Midbrain (tissue), 1 donor: ENCODE measurements at places on chromosomes 7 and 10.

GRCh38 chr7:78383096-78383880 is 584.7 kb downstream of the PHTF2 start:
- DNase-seq, result no peak

GRCh38 chr10:97230146-97230545 is 44.4 kb upstream of the SLIT1 start:
- no peak for DNase-seq

- no peak for DNase-seq
Observed at GRCh38 chr10:14698829-14699170, 75.9 kb downstream of the FAM107B start.

- no peak for DNase-seq
Observed at GRCh38 chr7:8060241-8060640, 91.6 kb downstream of the GLCCI1 start.

- no peak for DNase-seq
Observed at GRCh38 chr7:1562597-1563051, 6.6 kb upstream of the TMEM184A start.

DNA sequence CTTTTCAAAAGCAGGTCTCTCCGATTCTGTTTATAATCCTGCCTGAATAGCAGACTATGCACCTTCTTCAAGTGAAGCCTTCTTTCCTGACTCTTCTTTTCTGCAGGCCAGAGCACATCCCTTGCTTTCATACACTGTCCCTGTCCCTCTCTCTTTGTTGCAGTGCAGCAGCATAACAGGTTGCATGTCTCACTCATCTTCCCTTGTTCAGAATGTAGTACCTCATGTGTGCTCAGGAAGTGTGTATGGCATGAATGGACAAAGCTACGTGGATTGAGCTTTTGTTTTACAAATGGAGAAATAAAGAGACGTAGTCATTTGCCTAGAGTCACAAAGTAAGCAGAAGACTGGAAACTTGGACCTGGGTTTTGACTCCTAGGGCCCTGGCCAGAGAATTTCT is 68.0 kb downstream of the PTPRZ1 start:
- no peak for DNase-seq

GRCh38 chr10:51716981-51717380 is 17.6 kb upstream of the CSTF2T start:
- no peak for DNase-seq

GRCh38 chr7:17506095-17506494 is 207.6 kb downstream of the AHR start:
- DNase-seq, result no peak

- no peak for DNase-seq
Observed at GRCh38 chr7:16944936-16945335, 63.2 kb upstream of the AGR3 start.

DNA sequence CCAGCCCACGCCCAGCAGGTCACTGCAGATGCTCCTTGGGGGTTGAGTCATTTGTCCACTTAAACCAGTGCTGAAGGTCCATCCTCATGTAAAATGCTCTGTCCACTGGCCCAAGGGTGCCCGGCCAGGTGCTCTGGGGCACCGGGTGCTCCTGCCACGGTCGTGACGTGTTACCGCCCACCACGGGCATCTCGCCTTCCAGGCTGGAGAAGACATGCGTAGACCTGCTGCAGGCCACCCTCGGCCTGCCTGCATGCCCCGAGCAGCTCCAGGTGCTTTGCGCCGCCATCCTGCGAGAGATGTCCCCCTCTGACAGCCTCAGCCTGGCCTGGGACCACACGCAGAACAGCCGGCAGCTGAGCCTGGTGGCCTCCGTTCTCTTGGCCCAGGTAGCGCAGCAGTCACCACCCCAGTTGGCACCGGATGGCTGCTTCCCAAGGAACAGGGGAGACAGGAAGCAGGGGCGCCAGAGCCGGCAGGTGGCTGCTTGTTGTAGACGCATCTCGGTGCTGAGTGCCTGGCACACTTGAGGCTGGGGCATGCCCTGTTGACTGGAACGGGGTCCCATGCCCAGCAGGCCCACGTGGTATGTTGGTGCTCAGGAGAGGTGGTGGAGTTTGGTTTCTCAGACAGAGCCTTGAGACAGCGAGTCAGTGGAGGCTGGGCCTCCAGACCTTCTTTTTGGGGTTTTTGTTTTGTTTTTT is 6.1 kb downstream of the AP5Z1 start:
- no peak for DNase-seq

DNA sequence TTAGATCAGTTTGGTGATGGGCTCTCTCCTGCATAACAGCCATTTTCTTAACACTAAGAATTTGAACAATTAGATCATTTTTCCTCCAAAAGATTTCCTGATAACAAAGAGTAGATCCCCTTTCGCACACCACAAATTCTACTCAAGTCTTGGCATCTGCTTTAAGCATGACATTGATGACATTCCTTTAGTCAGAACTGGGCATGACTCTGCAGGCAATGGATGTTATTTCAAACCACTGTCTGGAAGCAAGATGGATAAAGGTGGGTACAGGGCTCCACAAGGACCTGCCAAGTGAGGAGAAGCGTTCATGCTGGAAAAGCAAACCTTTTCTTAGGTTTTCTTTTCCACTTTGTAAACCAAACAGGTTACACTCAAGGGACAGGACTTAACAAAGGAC is 123.5 kb downstream of the GLCCI1 start:
- DNase-seq, result no peak

GRCh38 chr7:134567368-134567767 is 18.5 kb downstream of the AKR1B15 start:
- DNase-seq, result no peak

- DNase-seq, result no peak
Observed at GRCh38 chr7:91556956-91557650, 292.9 kb downstream of the FZD1 start.

GRCh38 chr7:135088566-135088965 is 59.3 kb upstream of the TMEM140 start:
- DNase-seq, result no peak

GRCh38 chr7:55469271-55469681 is 103.0 kb downstream of the VOPP1 start:
- peak; percentile 38 for DNase-seq

- DNase-seq, result no peak
Observed at GRCh38 chr10:79413196-79413595, 32.2 kb downstream of the ZCCHC24 start.

DNA sequence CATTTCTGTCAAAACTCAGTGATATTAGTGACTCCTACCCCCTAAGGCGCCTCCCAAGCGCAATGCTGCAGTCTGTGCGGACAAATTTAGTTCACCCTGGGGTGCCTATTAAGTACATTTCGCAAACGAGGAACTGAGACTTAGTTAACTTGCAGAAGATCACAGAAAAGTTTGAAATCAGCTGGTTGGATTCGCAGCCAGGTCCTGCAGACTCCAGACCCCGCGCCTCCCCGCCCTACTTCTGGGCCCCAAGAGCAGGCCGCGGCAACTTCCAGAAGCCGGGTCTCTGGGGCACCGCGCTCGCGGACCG is 588 bp downstream of the CYREN start:
- DNase-seq, result no peak

GRCh38 chr7:36784991-36785940 is 61.0 kb upstream of the AOAH start:
- peak; percentile 14 for DNase-seq

DNA sequence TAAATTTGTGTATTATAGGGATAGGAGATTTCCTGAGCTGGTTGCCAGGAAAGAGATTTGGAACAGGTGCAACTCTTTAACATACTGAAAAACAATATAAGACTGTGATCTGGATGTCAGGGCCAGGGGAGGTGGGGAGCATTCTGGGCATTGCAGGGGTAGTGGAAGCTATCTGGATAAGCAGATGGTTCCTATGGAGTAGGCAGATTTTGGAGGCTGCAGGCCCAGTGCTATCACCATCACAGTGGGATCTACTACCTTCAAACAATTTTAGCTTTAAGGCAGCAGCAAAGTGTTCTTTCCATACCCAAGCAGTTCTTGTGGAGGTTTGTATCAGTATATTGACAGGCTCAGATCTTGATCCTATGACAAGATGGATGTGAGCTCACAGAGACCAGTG is 71.1 kb downstream of the ADAM22 start:
- no peak for DNase-seq

GRCh38 chr7:101233907-101234547 is 3.6 kb downstream of the CLDN15 start:
- no peak for DNase-seq

DNA sequence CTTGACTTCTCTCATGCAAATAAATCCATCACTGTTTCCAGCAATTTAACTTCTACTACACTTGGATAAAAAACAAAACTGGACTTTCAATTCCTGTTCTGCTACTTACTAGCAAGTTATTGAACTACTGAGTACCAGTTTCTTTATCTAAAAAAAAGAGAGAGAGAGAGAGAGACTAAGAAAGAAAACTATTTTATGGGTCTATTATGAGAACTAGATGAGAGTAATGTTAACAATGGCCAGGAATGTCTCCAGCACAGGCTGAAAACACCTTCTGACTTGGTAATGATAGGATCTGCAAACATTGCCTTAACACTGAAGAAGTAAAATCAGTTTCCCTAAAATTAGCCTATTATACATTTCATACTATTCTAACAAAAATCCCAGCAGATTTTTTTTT is 5.2 kb downstream of the TSPAN12 start:
- DNase-seq, result no peak

GRCh38 chr10:31134311-31134952 is 102.8 kb upstream of the ZNF438 start:
- DNase-seq, result peak; percentile 70

DNA sequence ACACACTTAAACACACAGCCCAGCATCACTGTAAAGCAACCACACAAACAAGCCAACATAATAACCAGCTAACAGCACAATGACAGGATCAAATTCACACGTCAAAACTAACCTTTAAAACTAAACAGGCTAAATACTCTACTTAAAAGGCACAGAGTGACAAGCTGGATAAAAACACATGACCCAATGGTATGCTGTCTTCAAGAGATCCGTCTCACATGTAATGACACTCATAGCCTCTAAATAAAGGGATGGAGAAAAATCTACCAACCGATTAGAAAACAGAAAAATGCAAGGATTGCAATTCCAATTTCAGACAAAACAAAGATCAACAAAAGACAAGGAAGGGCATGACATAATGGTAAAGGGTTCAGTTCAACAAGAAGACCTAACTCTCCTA is 17.2 kb upstream of the PRSS58 start:
- DNase-seq, result no peak

GRCh38 chr7:38628630-38629385 is 2.4 kb downstream of the AMPH start:
- DNase-seq, result no peak

GRCh38 chr10:70542565-70542938 is 60.0 kb downstream of the PRF1 start:
- no peak for DNase-seq

- no peak for DNase-seq
Observed at GRCh38 chr10:54477738-54478137, 323.3 kb downstream of the PCDH15 start.

GRCh38 chr10:124332426-124332825 is 86.3 kb downstream of the OAT start:
- DNase-seq, result no peak

DNA sequence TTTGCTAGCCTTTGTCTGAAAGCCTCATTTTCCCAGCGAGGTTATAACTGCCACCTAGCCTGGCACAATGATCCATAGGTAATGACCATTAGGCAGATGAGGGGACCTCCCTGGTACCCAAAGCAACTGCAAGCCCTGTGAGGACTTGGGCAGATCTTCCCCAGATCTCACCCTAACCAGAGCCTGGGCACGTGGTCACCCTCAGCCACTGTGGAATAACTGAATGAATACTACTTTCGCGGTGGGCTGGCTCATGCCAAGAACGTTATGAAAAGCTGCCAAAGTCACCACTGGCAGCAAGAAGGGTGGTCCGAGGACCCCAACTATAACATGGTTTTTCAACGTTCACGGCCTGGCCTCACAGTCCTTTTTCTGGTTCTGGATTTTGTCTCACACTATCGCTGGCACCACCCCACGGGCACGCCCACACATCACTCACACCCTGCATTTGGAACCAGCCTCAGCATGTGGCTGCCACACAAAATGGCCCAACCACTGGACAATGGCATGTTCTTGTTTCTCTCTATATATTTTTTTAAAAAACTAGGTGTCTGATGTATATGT is 3.4 kb downstream of the PRKAG2 start:
- no peak for DNase-seq

GRCh38 chr10:16493884-16494536 is 27.7 kb downstream of the C1QL3 start:
- no peak for DNase-seq

DNA sequence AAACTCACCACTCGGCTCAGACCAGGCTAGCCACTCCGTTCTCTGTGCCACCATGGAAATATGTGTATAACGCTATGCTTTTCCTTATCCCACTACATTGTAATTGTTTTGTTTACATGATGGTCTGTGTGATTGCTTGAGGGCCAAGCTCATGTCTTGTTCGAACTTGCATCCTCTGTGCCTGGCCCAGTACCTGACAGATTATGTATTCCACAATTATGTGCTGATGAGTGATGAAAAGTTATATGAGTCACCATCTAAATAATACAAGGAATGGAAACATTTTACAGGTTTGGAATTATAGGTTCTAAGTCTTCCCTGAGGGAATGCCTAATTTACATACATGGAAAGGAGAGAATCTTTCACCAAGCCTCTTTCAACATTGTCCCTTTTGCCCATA is 137.4 kb downstream of the C7orf25 start:
- DNase-seq, result no peak

DNA sequence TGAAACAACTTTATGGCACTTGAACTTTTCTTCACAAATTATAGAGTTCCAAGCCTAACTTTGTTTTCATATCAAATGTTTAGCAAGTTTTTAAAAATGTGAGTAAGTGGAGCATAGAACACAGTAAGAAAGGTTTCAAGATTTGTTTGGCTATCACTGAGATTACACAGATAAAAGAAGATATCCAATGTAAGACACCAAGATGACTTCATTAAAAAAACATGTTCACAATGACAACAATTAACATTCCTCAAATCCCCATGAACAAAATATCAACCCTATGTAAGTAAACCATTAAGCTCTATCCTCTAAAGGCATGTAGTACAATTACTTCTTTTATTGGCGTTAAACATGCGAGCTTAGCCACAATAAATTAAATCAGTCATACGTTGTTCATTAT is 129.7 kb downstream of the RELN start:
- no peak for DNase-seq

GRCh38 chr7:139118234-139118804 is 8.8 kb upstream of the ZC3HAV1 start:
- DNase-seq, result no peak

GRCh38 chr7:1531979-1532455 is 1.5 kb downstream of the MAFK start:
- no peak for DNase-seq

DNA sequence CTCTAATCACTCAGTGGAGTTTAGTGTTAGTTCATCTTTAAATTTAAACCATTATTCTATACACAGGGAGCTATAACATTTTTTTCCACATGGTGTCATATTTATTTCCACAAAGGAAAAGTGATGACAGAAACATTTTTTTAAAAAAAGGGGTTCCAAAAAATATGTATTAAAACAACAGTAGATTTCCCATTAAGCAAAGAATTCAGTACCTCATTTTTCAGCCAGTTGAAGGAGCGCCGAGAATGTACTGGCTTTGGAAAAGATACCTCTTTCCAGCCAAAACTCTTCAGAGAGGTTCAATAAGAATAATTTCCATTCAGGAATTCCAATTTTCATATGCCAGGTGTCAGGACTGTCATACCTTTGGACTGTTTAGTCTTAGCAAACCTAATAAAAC is 250.5 kb upstream of the MEOX2 start:
- DNase-seq, result no peak
